ENCODE measurements at places on chromosomes 7 and 10.

DNA sequence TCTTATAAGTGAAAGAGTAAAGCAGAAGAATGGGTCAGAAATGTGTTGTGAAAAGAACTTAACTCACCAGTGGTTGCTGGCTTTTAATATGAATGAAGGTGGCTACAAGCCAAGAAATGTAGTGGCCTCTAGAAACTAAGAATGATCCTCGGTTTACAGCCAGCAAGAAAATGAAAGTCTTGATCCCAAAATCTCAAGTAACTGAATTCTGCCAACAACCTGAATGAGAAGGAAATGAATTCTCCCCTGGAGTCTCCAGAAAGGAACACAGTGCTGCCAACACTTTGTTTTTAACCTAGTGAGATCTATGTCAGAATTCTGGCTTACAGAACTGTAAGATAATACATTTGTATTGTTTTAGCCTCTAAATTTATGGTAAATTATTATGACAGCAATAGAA, 193.0 kb downstream of the FZD1 start:
- peak; percentile 28 for DNase-seq

DNA sequence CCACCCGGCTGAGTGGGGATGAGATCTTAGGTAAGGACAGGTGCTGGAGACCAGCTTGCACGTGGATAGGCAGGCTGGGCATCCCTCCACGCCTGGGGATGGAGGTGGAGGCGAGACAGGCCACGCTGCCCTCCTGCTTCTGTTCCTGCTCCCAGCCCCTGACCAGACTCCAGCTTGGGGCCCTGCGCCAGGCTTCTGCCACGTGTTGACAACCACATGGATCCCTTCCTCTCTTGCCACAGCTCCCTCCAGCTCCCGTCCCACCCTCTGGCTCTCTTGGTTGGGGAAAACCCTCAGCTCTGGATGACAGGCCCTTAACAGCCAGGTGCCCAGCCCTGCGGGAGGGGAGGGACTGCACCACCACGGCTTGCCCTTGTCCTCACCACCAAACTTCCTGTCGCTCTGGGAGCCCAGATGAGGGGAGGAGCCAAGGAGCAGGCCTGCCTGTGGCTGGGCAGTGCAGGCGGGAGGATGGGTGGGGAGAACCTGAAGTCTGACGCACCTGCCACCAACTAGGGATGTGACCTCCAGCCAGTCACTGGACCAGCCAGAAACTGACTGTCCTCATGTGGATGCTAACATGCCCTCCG, 36.0 kb downstream of the KCNH2 start:
- peak; percentile 62 for DNase-seq

GRCh38 chr7:80740778-80741545, 102.5 kb downstream of the CD36 start:
- DNase-seq: no peak

GRCh38 chr7:26815426-26815825, 49.0 kb downstream of the SKAP2 start:
- no peak for DNase-seq

DNA sequence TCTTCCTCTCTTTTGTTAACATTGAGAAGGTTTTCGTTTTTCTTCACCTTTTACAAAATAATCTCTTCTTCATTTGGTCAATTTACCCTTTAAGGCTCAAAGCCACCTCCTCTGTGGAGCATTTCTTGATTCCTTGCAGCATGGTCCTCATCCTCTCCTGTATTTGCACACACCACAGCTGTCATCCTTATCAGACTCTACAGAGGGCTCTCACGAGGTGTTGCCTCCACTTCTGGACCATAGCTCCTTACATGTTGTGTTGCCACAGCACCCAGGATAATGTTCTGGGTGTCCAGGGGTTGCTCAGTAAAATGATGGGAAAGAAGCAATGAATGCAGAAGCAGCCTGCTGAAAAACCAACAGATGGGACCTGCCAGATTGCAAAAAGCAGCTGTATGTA, 192.8 kb downstream of the SH2D4B start:
- no peak for DNase-seq

DNA sequence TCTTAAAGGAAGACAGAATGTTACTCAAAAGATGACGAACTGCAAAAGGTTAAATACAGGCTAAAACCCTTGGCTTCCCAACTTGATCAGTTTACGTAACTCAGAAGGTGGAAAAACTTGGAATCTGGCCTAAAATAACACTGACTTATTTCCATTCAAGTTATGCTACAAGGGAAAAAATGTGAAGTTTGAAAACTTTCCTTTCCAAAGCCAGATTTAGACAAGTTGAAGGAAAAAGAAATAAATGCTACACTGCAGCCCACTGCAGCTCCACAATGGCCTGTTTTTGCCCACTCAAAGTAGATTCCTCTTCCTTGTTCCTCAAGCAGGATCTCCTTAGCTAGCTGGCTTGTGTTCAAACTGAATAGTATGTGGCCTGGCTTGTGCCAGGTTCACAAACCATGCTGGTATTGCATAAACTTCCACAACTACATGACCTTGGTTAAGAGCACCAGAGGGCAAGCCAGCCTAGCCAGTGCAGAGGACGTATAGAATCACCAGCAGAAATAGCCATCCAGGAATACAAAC, 166.2 kb downstream of the CPEB3 start:
- DNase-seq: peak; percentile 77

DNA sequence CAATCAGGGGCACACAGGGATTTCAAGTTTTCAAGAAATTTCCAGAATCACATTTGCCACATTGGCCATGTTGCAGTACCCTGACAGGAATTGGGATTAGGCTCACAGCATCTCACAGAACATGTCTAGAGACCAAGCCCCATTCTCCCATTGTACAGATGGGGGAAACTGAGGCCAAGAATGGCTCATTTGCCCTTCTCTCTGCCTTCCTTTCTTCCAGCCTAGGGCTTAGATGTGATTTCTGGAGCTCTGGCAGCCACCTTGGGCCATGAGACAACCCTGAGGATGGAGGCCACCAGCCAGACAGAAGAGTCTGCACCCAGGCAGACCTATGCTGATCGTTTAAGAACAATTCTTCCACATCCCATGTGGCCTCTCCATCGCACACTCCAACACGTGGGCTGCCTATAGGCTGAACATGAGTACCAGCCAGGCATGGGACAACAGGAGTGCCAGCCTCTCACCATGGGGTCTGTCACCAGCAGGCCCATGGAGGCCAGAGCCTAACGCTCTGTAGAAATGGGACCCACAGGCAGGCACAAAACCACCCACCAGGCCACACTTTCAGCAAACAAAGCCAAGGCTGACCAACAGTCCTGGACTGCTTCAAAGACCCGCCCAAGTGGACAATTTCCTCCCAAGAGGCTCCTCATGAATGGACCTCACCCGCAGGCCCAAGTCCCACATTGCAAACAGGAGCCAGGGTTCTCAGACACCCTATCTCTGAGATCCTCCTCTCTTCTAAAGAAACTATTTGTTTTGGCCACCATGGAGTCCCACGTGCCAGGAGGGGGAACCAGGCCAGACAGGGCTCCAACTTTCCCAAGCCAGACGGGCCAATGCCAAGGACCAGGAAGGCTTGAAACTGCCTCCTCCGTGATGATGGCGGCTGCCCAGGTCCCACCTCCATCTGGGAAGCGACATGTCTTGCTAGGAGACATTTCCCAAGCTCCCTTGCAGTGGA, 20.7 kb downstream of the PDGFA start:
- DNase-seq: no peak

DNA sequence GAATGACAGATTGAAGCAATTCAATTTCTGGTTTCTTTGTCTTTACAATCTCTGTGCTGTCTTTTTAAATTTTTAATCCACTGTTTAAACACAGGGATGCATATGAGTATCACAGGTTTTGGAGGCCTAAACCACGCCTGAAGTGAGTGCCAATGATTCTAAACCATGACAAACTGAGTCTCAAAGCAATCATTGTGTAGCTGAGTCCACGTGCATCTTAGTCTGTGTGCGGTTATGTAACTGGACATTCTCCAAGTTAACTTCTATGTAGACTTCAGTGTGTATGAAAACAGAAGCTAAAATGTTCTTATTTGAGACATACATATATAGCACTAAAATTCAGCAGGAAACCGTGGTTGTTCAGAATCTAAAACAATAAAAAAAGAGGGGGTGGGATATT, 79.3 kb upstream of the ST8SIA6 start:
- DNase-seq: peak; percentile 49

DNA sequence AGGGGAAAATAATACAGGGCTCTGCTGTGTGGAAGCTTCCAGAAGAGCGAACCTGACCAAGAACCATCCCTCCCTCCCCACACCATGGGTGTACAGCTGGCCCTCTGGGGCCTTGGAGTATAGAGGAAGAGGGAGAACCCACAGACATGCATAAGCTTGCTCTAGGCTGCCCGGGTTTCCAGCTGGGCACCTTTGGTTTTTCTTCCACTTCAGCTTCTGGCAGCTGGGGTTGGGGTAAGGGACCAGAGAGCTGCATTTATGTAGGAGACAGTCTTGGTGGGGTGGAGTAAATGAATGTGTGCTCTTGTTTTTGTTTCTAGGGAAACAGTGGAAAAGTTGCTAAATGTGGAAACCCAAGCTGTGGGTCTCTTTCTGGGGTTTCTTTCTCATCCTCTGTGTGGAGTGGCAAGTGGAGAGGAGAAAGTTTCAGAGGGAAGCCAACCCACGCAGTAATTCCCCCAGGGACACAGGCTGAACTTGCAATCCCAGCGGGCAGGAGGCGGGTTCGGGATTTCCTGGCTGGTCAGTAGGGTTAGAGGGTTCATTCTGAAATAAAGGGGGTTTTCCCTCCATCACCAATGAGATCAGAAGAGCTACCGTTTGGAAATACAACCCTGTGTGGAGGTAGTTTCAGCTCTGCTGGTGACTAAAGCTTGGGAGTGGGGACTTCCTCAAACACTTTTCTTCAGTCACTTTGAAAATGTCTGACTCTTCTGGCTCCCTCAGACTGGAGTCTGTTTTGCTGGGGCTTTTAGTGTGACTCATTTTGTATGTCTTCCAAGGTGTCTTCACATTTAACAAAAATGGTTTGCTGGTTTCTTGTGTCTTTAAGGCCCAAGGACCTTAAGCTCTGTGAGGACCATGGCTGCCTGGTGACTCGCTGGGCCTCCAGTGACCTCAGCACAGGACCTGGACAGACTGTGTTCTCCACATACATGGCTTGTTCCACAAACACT, 22.2 kb upstream of the SRGN start:
- DNase-seq: no peak

DNA sequence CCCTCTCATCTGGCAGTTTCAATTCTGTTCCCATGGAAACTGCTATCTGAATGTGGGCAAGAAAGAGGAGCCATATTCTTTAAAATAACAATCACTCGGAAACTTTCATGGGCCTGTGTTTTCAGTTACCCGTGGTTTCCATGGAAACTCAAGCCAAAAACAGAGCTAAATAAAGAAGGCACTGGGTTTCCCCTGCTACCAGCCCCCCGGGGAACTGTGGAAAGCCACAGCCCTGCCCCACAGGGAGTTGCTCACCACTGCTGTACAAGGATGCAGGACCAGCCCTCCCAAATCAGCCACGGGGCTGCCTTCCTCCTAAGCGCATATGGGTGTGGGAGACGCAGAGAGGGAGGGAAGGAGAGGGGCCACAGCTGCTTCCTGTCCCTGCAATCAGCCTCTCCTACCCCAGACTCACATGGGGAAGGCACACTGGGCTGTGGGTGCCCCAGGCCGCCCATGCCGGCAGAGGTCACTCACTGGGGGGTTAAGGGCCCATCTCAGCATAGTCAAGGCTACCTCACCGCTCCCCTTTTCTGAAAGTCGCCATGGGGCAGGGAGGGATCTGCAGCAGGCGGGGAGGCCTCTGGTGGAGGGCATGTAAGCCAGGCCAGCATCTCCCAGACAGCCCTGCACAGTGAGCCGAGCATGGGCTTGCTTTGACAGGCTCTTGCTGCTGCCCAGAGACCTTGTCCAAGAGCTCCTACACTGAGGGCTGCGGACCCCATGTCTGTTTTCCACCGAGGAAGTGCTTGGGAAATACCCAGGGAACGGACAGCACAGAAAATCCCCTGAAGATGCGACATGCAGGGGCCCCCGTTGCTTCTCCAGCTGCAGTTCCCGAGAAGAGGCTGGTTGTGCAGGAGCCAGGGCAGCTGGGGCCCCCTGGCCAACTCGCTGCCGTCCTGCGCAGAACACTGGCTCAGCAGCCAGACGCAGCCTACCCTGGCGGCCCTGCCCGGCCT, 157.3 kb upstream of the PPP2R2D start:
- DNase-seq: peak; percentile 65

- no peak for DNase-seq
Observed at GRCh38 chr7:26334166-26334859, 42.7 kb downstream of the SNX10 start.

GRCh38 chr7:11403781-11404180, 428.2 kb downstream of the THSD7A start:
- no peak for DNase-seq

DNA sequence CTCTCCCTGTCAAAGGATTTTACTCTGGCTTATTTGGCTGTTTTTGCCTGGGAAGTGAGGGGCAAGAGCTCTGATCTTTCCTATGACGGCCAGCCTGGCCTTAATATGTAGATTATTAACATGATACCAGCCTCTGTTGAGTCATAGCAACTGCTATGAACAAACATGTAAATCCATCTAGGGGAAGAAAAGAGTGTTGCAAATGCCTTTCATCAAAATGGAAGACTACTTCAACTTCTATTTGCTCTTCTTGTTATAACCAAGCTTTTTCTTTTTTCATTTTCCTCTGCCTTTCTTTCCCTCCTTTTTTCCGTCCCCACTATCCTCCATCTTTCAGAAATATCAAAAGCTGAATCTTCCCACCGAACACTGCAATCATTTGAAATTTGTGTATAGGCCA, 46.6 kb downstream of the BTRC start:
- peak; percentile 17 for DNase-seq

- peak; percentile 64 for DNase-seq
Observed at GRCh38 chr7:2063563-2064260, 169.0 kb downstream of the MAD1L1 start.

DNA sequence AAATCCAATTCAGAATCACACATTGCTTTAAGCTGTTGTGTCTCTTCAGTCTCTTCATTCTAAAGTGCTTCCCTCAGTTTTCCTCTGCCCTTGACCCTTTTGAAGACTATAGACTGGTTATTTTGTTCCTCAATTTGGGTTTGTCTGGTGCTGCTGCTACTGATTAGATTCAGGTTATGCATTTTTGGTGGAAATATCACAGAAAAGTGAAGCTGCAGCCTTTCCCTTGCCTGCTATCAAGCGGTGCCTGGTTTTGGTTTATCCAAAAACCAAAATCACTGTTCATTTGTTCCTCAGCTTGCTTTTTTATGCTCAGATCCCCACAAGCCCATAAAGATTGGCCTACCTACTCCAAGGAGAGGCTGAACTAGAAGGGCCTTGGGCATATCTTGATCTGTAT, 55.2 kb downstream of the ELMO1 start:
- no peak for DNase-seq

GRCh38 chr7:31372231-31372959, 31.9 kb upstream of the NEUROD6 start:
- no peak for DNase-seq

- no peak for DNase-seq
Observed at GRCh38 chr10:25839683-25840082, 94.3 kb upstream of the MYO3A start.

Measured in tongue (tissue), 3 donors.